ENCODE measurements at places on chromosomes 16 and 17.

DNA sequence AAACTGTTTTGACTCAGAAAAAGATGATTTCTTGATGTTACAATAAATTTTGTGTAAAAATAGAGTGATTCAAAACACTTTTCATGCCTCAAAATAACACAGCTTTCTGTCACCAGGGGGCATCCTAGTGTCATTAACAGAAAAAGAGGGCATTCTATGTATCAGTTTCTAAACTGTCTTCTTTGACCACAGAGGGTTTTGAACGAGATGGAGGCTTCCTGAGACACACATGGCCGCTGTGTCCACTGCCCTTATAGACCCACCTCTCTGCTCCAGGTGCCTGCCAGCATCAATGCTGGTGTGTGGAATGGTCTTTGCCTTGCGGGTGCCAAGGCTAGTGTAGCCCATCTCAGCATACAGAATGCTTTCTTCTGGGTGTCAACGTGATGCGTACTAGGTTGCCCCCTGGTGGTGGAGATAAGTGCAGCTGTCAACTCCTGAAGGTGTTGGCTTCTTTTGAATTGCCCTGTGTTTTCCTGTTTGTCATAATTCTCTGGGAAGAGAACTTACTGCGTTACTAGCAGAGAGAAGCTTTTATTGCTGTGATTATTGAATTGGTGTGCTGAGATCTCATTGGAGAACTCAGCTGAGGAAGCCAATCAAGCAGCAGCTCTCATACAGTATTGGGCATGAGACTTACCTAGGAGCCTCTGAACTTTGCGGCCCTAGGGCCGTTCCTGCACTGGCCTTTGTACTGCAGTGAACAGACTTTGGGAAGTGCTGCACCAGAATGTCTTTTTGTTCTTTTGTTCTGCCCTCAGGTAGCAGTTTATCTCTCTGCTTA lies 38.6 kb downstream of the USP10 start:
- peak; percentile 26 for DNase-seq

- no peak for DNase-seq
These were observed 2.1 kb downstream of the CCL4L2 start for GRCh38 chr17:36212966-36213365.

GRCh38 chr16:51759329-51759728 lies 608.3 kb upstream of the SALL1 start:
- no peak for DNase-seq

DNA sequence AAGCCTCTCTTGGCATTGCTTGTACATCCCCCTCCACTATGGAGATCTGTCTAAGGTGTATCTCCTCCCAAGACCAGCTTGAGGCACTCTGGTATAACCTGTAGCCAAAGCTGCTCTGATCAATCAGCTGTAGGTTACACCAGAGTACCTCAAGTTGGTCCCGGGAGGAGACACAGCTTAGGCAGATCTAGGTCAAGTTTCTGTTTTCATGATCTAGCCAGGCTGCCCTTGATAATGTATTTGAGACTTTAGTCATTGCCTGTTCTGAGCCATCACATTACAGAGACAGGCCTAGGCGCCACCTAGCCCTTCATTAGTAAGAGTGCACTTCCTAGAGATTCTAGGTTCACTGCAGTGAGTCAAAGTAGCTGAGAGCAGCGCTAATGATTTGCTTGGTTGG lies 31.4 kb downstream of the ASGR1 start:
- DNase-seq, result no peak

GRCh38 chr16:84461029-84461412 lies 43.4 kb downstream of the MEAK7 start:
- no peak for DNase-seq

DNA sequence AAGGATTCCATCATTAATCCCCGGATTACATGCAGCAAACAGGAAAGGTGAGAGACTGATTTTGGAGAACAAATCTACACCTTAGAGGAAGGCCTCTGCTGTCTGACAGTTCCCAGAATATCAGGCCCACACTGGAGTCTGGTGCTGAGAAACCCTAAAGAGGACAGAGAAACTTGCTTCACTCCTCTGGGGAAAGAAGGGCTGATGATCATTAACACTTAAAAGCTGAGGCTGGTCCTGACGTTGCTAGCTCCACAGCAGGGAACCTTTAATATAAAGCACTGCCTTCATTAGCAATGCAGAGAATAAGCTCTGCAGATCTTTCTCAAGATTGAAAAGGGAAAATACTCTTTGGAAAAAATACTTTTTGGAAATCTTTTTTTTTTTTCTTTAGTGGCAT lies 1472.4 kb upstream of the GOT2 start:
- DNase-seq, result no peak

DNA sequence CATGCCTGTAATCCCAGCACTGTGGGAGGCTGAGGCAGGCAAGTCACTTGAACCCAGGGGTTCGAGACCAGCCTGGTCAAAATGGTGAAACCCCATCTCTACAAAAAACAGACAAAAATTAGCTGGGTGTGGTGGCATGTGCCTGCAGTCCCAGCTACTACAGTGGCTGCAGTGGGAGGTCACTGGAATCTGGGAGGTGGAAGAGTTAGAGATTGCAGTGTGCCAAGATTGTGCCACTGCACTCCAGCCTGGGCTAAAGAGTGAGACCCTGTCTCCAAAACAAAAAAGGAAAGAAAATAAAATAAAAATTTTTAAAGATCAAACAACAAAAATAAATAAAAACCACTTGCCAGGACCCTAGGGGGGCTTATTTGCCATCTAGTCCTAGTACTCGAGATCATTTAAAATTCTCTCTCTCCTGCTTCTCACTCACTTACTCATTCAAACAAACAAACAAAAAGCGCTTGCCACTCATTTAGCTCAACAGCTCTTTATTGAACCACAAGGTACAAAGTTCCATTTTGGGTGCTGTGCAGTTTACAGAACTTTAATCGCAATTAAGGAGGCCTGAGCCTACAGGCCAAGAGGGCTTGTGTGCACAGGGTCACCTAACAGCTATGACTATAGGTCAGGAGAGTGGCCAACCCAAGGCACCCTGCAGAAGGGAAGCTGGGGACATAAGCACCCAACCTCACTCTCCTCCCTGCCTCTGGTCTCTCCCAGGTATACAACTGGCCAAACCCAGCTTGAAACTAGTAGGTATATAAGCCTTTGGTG lies 4.4 kb downstream of the CHD9NB start:
- no peak for DNase-seq

GRCh38 chr17:4966844-4967538 lies 626 bp downstream of the SPAG7 start:
- peak; percentile 99 for DNase-seq

GRCh38 chr16:87698241-87698640 lies 67.5 kb downstream of the KLHDC4 start:
- no peak for DNase-seq

GRCh38 chr17:36936455-36937000 lies 747 bp upstream of the LHX1 start:
- DNase-seq, result no peak

GRCh38 chr16:72132726-72133125 lies 39.1 kb downstream of the DHX38 start:
- no peak for DNase-seq

GRCh38 chr16:21982108-21982507 lies 18.8 kb downstream of the PDZD9 start:
- DNase-seq, result no peak

- DNase-seq, result no peak
These were observed 200.6 kb upstream of the CIBAR2 start for GRCh38 chr16:85312642-85313525.

- DNase-seq, result peak; percentile 56
These were observed 4.1 kb upstream of the C1QTNF1 start for GRCh38 chr17:79019632-79020584.

- DNase-seq, result no peak
These were observed 6.5 kb upstream of the MTMR4 start for GRCh38 chr17:58520843-58521430.

DNA sequence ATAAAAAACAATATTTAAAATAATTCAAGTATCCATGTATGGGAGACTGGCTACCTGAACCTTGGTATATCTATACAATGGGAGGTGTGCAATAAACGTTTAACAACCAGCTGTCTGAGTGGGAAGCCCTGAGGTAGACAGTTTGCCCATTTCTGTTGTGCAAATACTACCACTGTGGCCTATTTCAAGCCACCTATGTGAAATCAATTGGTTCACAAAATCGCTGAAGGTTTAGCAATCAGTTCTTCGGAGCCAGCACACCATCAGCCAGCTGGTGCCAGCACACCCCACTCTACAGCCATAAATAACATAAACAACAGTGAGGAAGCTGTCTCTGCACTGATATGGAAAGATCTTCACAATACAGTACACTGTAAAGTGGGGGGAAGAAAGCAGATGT lies 46.7 kb upstream of the KDM8 start:
- DNase-seq, result no peak
